ENCODE measurements at places on chromosomes 5 and 9.

GRCh38 chr9:84079994-84080393 is 99.4 kb downstream of the RMI1 start:
- DNase-seq = no peak

DNA sequence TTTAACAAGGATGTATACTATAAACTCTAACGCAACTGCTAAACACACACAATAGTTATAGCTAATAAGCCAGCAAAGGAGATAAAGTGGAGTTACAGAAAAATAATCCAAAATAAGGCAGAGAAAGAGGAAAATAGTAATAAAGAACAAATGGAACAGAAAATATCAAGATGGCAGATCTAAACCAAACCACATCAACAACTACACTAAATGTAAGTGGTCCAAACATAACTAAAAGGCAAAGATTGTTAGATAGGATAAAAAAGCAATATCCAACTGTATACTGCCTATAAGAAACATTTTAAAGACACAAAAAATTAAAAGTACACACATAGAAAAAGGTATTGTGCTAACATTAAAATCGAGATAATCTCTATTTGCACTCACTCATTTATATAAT is 5.6 kb upstream of the COL23A1 start:
- DNase-seq = no peak

DNA sequence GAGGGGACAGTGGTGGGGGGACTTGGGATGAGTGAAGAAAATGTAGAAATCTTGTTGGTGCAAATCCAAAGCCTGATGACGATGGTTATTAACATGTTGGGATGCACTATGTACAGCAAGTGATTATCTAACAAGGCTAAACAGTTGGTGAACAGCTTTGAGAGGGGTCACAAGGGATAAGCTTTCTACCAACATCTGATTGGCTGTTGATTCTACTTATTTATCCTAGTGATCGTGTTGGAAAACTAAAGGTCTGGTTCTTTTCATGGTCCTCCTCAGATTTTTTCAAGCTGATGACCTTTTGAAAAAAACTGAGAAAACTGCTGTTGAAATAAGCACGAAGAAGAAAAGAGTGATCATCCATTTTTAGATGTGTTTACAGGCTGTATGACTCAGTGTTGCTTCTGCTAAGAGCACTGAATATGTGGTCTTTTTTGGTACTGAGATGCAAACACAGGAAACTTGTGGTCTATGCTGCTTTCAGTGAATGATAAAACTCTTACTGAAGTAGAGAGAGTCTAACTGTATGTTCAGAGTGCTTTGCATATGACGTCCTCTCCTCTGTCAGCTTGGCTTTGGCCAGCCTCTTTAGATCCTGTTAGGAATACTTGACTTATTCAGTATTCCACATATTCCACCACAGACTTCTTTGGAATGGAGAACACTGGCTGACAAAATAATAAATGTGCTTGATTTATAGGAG is 174.8 kb downstream of the SLF1 start:
- no peak for DNase-seq

GRCh38 chr9:3850098-3850497 is 324.3 kb upstream of the RFX3 start:
- DNase-seq = no peak

- no peak for DNase-seq
Measured at GRCh38 chr9:91177661-91178280, 183.9 kb downstream of the AUH start.

GRCh38 chr5:138752341-138752950 is 779 bp upstream of the CTNNA1 start:
- no peak for DNase-seq

- no peak for DNase-seq
Measured at GRCh38 chr5:111165058-111165457, 59.1 kb upstream of the CAMK4 start.

DNA sequence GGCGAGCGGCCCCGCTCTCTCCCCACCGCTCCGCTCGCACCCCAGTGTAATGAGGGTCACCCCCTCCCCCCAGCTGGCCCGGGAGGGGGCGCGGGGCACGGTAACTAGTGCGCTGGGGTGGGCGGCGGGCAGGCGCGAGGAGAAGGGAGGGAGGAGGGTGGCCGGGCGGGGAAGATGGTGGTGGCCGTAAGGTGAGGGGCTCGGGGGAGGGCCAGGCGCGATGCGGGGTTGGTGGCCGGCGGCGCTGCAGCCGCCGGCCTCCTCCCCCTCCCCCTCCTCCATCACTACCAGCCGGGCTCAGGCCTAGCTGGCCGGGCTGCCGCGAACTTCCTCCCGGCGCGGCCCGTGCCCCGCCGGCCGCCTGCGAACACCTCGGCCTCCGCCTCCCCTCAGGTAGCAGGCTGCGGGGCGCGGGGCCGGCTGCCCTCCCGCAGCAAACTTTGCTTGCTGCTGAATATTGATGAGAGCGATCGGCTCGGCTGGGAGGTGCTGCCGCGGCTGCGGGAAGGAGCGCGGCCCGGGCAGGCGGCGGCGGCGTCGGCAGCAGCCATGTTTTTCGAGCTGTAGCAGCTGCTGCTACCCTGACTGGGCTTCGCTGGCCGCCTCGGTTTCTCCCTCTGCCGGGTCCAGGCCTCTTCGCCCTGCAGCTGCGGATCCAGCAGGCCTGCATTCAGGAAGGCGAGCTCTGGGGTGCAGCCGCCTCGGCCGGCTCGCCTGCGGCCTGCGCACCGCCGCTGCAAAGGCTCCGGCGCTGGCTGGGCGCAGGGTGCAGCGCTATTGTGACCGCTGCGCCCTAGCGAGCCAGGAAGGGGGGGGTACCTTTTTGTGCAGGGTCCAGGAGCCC is 502 bp downstream of the NSD1 start:
- DNase-seq = no peak

GRCh38 chr5:56143373-56143714 is 89.8 kb downstream of the ANKRD55 start:
- no peak for DNase-seq

DNA sequence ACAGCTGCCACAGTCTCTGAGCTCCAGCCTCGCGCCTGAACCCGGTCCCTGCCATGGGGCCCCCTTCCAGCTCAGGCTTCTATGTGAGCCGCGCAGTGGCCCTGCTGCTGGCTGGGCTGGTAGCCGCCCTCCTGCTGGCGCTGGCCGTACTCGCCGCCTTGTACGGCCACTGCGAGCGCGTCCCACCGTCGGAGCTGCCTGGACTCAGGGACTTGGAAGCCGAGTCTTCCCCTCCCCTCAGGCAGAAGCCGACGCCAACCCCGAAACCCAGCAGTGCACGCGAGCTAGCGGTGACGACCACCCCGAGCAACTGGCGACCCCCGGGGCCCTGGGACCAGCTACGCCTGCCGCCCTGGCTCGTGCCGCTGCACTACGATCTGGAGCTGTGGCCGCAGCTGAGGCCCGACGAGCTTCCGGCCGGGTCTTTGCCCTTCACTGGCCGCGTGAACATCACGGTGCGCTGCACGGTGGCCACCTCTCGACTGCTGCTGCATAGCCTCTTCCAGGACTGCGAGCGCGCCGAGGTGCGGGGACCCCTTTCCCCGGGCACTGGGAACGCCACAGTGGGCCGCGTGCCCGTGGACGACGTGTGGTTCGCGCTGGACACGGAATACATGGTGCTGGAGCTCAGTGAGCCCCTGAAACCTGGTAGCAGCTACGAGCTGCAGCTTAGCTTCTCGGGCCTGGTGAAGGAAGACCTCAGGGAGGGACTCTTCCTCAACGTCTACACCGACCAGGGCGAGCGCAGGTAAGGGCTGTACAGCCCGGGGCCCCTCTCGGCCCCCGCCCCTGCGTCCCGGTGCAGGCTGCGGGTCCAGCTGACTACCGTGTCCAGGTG is 509 bp downstream of the LVRN start:
- no peak for DNase-seq

DNA sequence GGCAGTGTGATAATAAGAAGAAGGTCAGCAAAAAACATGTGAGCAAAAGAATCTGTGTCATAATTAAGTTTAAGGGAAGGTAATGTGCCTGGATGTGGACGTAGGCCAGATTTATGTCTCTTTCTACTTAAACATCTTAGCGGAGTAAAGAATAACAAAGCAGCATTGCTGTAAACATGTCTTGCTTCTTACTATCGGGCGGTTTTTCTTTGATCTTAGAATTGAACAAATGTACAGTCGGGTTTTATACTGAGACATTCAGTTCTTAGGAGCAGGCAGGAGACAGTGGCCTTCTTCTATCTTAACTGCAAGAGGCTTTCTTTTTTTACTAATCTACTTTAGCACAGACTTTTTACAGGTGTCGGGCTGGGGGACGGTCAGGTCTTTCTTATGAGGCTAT is 40.4 kb upstream of the FLT4 start:
- no peak for DNase-seq

DNA sequence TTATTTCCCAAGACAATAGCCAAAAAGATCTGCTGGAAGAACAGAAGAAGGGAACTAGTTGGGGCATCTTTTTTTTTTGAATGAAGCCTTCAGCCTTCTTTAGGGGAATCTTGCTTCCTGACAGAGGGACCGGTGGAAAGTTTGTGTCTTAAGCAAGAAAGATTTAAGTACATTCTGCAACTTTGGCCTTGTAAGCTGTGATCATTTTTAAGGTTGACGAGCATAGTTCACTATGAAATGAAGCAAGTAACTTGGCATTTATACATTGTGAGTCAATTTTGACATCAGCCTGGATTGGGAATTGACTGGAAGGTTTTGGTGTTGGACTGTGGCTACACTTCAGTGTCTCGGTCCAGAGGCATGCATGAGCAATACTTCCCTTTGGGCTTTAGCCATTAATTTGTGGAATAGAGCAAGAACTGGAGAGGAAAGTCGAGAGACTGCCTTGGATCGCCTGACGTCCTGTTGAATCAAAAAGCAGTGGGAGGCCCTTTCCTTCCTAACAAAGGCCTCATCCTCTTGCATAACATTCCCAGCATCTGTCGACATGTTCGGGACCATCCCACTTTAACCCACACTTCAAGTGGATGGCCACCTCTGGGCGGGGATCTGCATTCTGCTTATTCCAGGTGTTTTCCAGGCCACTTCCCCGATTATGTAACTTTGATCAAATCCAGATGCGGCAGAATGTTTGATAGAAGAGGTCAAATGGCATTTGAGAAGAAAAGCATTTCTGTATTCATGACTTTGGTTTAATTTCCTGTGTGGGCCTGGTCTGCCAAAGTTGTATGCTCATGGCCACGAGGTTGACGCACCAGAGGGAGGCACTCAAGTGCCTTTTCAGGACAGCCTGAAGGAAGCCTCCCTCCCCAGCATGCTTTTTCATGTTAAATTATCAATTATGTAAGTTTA is 12.5 kb downstream of the ABL1 start:
- DNase-seq = no peak

GRCh38 chr5:75363726-75364495 is 26.9 kb downstream of the HMGCR start:
- DNase-seq = no peak

DNA sequence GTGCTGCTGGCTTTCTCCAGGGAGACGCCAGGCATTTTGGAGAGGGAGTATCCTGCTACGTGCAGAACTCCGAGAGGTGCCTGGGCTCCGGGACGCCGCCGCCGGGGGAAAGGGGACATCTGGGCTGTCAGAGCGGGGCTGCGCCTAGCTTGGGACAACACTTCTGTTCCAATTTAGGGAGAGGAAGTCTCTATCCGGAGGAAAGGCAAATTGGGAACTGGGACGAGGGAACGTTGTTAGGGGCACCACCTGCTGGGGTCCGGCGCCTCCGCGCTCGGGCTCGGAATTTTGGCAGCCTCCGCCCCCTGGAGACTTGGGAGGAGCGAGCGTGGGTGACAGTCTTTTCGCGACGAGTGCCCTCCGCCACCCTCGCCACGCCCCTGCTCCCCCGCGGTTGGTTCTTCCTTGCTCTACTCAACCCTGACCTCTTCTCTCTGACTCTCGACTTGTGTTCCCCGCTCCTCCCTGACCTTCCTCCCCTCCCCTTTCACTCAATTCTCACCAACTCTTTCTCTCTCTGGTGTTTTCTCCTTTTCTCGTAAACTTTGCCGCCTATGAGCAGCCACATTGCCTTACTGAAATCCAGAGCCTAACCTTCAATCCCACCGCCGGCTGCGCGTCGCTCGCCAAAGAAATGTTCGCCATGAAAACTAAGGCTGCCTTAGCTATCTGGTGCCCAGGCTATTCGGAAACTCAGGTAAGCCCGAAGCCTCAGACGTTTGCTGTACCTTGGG is 1.6 kb downstream of the TSLP start:
- no peak for DNase-seq

DNA sequence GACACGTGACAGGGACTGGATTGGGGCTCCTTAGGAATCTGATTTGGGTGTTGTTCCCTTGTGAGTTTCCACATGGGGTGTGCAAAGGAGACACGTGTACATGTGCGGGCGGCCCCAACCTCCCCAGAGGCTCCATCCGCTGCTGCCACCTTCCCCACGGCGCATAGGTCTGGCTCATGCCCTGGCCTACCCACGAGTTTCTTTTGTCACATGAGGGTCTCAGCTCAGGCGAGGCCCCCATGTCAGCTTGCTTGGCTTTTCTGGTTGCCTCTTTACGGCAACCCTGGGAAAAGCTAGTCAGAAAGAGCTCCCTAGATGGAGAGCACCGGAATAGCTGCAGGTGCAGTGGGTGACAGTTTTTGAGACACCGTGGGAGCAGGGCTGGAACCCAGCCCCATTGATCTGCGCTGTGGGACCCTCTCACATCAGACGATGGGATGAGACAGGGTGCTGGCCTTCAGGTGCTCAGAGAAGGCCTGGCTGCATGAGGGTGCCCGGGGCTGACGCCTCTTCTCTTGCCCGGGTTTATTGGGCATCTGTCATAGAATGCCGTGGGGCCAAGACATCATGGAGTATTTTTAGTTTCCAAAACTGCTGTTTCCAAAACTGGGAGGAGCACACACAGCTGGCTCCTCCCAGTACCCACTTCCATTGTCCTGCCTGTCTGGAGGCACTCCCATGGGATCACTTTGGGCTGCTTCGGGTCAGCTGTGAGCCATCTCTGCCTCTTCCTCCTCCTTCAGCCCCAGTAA is 107.8 kb downstream of the WNK2 start:
- DNase-seq = no peak

- DNase-seq = no peak
Measured at GRCh38 chr9:129398101-129398960, 220.3 kb upstream of the IER5L start.

GRCh38 chr5:124399426-124399961 is 346.9 kb downstream of the ZNF608 start:
- no peak for DNase-seq

DNA sequence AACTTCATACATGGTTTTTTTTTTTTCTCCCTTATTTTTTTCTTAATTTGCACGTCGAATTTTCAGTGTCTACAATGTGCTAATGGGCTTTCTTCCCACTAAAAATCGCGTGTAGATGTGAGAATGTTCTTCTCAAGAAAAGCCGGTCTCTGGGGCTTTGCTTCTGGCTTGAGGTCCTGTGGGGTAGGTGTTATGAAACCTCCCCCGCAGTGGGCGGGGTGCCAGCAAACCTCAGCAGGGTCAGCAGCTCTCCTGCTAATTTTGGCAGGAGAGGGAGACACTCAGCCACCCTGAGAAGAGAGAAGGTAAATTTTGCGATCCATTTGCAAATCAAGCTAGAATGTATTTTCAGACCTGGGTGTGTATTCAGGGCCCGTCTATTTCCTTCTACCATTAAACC is 59.9 kb downstream of the NPR3 start:
- no peak for DNase-seq

GRCh38 chr9:82382887-82383616 is 394.5 kb downstream of the SPATA31D1 start:
- DNase-seq = no peak

All from smooth muscle cell of the brain vasculature (primary cell).